ENCODE measurements at places on chromosomes 12 and 14. TPM values are rescaled to one million over a fixed set of nuclear protein-coding genes. Genes with fewer than 3 reads are reported as not detected.

The EPYC gene
- total RNA-seq: not detected

The SYT10 gene
- total RNA-seq: not detected

The PTCSC3 gene
- not detected for total RNA-seq

The TCL1B gene
- total RNA-seq: not detected

The TEX52 gene
- total RNA-seq: not detected

The SYNDIG1L gene
- total RNA-seq: not detected

The SMCO2 gene
- 0.11 TPM for total RNA-seq

The ACSM4 gene
- not detected for total RNA-seq

The PLCZ1 gene
- total RNA-seq: not detected

The KCNC2 gene
- not detected for total RNA-seq

The KRT77 gene
- total RNA-seq: not detected

The GARIN6 gene
- total RNA-seq: not detected

The GLS2 gene
- total RNA-seq: 0.11 TPM

The SOAT2 gene
- 0.26 TPM for total RNA-seq

The ARHGEF25 gene
- total RNA-seq: 5.0 TPM

The VWF gene
- 0.27 TPM for total RNA-seq

The ADCY4 gene
- total RNA-seq: not detected

The SRRM4 gene
- total RNA-seq: not detected

The AKAP6 gene
- 0.29 TPM for total RNA-seq

The GZMB gene
- total RNA-seq: not detected

The HSPB8 gene
- 18.3 TPM for total RNA-seq

The CALCOCO1 gene
- total RNA-seq: 21.0 TPM

All from A549 treated with dexamethasone at 1 μM for 4 hours (cell line).